ENCODE measurements at places on chromosomes 6 and 20.

- DNase-seq: no peak
Measured at GRCh38 chr6:8334113-8334512, 101.2 kb downstream of the SLC35B3 start.

DNA sequence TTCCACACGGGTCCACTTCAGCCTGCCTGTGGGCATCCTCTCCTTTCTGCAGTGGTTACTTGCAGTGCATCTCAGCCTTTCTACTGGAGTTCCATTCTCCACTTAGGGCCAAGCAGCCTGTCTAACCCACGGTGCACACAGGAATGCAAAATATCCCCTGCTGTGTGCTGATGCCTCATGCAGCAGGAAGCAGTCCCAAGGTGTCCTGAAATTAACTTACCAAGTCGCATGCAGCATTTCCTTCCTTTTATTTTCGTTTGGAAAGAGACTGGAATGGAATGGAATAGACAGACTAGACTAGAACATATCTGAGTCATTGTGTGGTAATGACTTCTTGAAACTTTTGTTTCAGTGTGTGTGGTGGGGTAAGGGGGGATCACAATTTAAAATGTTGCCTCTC is 25.9 kb upstream of the FOXQ1 start:
- no peak for DNase-seq

DNA sequence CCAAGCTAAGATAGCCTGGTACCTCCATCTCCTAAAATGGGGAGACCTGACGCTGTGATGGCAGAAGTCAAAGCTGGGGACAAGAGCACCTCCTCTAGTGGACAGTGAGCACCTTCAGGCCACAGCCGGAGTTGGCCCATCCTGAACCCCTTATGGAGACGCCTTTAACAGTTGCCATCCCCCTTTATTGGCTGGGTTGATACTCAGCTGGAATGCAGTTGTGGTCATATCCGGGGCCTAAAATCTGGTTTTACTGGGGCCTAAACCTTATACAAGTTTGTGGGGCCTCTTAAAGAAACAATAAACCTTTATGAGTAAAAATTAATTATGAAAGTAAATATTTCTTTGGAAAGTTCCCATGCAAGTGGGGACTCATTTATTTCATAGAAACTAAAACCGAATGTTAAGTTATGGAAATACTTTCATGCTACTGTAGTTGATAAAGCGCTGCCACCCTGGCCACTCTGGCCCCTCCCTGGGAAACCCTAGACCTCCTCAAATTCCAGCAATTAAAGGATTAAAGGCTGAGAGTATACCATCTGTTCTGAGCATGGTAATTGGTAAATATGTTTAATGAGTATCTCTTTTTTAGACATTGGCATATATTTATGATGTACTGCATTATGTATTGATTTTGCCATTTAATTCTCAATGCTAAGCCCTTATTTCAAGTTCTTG is 95.1 kb upstream of the SASH1 start:
- no peak for DNase-seq

GRCh38 chr20:5945963-5946362 is 4.4 kb downstream of the TRMT6 start:
- DNase-seq: no peak

DNA sequence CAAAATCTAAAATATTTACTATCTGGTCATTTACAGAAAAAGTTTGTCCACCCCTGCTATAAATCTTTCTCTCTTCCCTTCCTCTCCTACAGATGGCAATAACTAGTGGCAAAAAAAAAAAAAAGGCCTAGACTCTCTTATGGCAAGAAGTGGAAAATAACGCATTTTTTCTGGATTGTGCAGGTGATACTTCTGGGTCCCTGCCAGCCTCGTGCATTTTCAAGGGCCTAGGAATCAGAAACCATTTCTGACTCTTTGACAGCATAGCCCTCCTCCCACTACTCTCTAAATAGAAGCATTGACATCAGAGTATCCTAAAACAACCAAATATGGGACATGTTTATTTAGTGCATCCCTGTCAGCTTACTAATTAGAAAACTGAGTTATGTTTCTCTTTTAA is 251.0 kb downstream of the KHDC1L start:
- no peak for DNase-seq

GRCh38 chr6:38213251-38213658 is 393.7 kb downstream of the ZFAND3 start:
- DNase-seq: no peak

- no peak for DNase-seq
Measured at GRCh38 chr6:75824160-75824559, 75.1 kb downstream of the MYO6 start.

- no peak for DNase-seq
Measured at GRCh38 chr20:48858075-48858790, 30.4 kb upstream of the PREX1 start.

DNA sequence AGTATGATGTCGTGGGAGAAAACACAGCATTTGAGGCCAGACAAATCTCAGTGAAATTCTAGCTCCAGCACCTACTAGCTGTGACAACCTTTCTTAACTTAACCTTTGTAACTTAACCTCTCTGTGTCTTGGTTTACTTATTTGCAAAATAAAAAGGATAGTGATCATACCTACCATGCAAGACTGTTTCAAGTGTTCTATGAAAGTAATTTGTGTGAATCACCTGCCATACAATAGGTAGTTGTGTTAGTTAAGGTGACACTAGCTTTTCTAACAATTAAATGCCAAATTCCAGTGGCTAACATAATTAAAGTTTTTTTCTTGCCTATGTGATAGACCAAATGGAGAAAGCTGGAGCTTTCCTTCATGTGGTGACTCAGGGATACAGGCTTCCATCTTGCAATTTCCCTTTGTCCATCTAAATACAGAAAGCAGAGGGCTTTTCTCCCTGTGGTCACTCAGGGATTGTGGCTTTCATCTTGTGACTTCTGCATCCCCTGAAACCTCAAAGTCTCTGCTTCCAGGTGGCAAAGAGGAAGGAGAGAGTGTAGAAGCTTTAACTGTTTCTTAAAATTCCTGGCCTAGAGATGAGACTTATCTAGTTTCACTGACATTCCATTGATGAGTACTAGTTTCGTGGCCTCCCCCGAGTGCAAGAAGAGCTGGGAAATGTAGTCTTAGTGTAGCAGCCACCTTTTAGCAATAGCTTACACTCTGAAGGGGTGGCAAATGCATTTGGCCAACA is 311.4 kb downstream of the CLIC5 start:
- DNase-seq: no peak
